ENCODE measurements at places on chromosomes 7 and 10.
A peak's percentile ranks its signal among the peaks of the same experiment; 100 is the strongest.

DNA sequence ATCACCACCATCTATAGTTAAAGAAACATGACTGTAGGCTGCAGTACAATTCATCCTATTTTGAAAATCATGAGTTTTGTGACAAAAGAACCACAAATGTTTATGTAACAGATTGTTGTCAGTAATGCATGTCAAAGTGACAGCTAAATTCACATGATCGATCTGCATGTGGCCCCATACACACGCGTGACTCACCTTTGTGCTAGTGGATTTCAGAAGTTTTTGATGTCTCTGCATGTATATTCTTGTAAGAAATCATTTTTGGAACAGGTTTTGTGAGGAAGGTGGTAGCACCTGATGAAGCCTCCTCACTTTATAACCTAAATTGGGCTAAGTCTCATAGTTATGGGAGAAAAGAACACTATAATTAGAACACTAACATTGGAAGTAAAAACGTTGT, 17.1 kb downstream of the RNF32 start:
- no peak for DNase-seq

GRCh38 chr10:132607961-132608495, 70.4 kb downstream of the INPP5A start:
- DNase-seq = no peak

DNA sequence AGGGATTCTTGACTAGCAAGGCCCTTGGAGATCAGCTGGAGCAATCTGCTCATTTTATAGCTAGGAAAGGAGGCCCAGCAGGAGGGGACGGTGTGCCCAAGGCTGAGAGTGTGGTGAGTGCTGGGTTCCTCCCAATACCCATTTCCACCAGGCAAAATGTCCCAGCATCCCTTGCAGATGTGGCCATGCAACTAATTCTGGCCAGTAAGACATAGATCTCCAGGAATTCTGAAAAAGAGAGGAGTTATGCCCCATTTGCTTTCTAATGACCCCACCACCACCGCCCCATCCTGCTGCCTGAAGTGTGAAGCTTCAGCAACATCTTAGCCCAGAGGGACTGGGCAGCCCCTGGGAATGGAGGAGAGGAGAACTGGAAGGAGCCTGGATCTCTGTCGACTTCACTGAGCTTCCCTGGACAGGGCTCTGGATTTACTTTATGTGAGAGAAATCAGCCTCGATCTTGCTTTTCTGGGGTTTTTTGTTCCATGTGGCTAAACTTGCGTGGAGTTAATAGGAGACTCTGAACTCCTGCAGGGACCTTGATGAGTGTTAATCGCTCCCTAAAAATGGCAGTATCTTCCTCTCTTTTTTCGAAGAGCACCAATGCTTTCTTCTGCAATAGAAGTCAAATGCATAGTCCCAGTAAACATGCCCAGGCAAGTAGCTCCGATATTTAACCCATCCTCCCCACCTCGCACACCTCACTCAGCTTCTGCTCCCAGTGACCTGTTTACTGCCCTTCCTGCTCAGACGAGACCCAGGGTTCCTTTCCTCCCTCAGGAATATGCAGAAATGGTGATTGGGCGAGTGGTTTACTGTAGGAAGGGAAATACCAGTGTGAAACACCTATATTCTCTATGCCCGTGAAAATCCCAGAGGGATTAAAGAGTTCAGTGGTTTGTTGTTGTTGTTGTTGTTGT, 127.5 kb upstream of the GPR26 start:
- DNase-seq = no peak

DNA sequence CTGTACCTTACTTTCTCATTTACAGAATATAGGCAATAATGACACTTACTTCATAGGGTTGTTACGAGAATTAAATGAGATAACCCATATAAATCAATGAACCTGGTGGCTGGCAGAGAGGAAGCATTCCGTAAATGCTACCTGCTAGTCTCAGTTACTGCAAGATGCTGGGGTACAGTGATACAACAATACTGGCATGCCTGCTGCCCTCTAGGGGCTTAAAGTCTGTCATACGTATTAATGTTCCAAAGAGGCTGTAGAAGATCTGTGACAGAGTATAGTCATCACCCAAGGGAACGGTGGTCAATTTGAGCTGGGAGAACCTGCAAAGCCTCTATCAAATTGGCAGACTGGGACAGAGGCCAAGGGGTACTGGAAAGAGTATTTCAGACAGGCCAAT, 421.5 kb downstream of the GPAM start:
- no peak for DNase-seq

DNA sequence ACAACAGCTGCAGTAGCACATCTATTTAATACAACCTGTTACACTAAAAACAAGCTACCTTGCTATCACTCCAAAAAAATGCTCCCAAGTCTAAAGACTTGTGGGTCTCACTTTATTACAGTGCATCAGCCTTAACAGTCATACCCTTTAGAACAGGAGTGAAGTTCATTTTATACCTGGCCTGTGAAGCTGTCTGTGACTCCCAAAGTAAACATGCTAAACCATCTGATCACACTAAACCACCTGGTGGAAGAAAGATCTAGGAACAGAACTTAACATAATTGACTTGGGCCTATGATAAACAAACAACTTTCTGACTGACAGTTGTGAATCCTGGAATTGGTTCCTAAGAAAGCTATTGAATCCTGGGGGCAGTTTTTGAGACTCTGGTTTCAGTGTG, 80.9 kb upstream of the ATP6V0A4 start:
- DNase-seq = no peak

GRCh38 chr10:131021246-131021895, 290.1 kb downstream of the TCERG1L start:
- no peak for DNase-seq

DNA sequence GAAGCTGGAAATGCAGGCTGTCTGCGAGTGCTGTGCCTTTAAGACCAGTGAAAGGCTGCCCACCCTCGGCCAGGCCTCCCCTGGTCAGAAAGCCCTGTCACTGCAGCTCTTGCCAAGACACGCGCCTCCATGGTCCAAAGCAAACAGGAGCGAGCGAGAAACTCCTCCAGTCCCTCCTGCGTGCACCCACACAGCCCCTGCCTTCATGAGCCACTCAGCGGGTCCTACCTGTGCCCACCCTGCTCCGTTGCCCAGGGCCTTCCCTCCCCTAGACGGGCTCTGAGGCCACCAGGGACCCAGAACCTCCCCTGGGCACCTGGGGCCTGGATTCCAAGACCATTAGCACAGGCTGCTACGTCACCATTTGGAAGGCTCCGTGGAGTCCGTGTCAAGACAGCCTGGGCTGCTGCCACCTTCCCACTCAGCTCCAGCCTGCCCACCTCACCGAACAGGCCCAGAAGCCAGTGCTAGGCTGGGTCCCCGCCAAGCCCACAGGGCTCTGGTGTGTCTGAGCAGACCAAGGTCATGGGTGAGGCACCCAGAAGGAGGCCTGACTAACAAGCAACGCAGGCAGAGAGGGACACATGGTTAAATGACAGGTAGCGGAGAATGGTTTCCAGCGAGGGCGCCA, 144.5 kb downstream of the NEURL1 start:
- DNase-seq = no peak

DNA sequence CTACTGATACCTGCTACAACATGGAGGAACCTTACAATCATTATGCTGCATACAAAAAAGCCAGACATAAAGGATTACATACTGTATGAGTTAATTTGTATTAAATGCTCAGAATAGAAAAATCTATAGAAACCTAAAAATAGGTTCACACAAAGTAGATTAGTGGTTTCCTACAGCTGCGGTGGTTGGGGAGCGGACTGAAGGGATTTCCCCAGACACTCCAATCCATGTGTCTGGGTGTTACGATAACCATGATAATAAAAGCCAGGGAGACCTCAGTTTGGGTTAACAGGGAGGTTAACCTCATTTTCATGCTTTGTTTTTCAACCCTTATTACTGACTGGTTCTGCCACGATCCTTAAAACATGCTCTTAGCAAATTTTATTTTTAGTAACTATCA, 355.9 kb downstream of the KCNMA1 start:
- no peak for DNase-seq

DNA sequence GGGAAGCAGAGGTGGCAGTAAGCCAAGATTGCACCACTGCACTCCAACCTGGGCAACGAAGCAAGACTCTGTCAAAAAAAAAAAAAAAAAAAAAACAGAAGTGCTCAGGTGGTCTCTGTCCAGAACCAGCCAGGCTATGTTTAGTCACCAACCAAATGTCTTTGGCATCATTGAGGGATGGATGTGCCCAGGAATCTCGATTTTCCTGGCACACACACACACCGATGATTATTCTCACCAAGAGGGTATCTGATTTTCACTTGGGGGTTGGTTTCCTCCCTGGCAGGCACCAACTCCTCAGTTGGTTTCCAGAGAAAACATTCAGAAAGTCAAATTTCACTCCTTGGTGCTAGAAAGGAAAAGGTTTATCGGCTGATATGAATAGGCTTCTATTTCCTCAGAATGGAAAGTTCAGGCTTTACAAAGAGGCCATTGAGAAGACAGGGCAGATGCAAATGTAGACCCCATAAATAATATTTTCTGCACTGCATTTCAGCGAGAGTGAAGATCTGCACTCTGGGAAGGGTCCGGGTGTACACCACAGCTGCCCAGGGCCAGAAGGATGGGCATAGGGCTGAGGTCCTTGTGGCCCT, 154.8 kb downstream of the TNS3 start:
- no peak for DNase-seq

GRCh38 chr10:35040760-35041501, 49.2 kb downstream of the CUL2 start:
- DNase-seq = no peak

- DNase-seq = no peak
Measured at GRCh38 chr10:88582806-88583583, at the start of gene RNLS. Gene RNLS, minus strand, starts transcription at chr10:88583318.

- DNase-seq = no peak
Measured at GRCh38 chr7:107939573-107940489, 48.8 kb downstream of the DLD start.

GRCh38 chr7:25361863-25362262, 133.6 kb upstream of the NPVF start:
- DNase-seq = no peak

DNA sequence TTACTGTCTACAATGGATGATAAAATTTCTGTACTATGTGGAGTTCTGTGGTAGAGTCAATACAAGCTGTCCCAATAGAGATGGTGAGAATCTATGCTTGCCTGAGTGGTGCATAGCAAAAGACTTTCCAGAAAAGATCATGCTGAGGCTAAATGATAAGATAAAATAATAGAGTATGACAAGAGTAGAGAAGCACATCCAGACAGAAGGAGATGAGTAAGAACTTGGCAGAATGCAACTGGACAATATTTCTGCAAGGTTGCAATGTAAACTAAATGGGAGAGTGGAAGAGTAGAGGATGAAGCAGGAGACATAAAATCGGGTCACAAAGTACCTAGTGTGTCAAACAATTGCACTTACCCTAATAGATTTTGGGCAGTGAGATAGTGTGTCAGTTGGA, 347.6 kb downstream of the MDFIC start:
- DNase-seq = no peak

GRCh38 chr7:144869082-144869481, 33.2 kb upstream of the TPK1 start:
- no peak for DNase-seq

DNA sequence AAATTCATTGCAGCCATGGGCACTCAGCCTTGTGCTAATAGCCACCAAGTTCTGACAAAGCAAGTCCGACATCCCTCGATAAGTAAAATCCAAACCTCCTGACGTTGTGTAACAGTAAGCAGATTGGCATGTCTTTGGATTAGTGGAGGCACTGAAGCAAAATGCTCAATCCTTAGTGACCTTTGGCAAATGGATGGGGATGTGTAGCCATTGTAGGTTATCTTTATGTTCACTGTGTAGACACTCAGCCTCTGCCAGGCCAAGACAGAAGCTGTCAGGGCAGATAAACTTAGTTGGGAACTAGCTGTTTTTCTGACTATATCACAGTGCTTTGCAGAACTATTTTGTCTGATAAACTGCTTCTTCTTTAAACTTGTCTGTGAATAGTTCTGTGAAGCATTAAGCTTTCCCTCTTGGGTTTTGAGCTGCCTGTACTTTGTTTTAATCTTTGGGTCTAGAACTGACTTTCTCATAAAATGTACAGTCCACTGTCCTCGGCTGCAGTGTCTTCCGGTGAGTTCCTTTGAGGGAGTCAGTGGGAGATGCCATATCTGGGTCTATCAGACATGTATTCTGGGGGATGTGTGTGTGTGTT, 220.8 kb downstream of the LRMDA start:
- DNase-seq = no peak

DNA sequence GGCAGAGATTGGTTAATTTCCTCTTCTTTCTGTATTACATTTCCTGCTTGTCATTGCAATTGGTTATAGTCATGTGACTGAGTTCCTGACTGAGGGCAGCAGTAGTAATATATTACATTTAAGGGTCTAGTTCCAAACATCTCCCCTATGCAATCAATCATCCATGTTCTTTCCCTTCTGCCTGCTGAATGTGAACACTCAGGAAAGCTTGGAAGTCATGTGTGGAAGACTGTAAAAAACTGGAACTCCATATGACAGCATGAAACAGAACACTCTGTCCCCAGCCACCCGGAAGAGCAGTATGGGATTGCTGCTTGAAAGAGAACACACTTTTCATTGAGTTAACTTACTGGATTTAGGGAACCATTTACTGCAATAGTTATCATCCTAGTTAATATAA, 459.7 kb upstream of the SEMA3A start:
- DNase-seq = no peak

DNA sequence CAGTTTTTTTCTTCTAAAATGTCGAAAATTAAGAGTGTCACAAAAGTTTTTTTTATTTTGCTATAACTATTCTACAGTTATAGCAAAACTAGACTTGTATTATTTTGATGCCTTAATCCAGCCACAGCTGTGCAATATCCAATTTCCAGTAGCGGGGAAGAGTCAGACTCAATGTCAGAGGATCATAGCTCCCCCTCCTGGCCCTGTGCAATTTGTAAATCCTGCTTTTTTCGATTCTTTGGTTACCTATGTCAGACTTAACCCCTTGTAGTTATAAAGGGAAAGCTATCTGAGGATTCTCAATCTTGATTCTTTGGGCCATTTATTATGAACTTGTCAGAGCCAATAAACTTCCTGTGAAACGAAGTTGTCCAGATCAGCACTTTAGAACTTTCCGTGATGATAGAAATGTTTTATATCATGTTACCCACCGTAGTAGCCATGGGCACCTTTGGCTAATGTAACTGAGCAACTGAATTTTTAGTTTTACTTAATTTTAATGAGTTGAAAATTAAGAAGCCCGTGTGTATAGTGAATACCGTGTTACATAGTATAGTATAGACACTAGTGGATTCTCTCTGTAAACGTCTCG, 87.7 kb upstream of the PRKCQ start:
- DNase-seq = peak; percentile 15

GRCh38 chr10:78783753-78784152, 285.0 kb upstream of the ZMIZ1 start:
- no peak for DNase-seq

DNA sequence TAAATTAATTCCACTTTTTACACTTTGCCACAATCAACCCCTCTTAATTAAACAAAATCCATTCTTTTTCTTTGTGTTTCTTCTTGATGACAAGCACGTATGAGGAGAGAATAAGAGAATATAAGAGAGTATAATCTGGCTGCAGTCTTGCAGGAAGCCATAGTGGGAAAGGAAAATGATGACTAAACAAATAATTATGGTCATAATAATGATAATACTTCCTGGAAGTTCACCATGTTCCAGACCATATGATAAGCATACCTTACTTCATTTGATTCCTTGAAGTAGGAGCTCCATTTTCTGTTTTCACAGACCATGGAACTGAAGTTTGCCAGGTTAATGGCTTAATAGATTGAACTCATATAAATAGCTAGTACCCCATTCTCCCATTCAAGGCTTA, 237.8 kb downstream of the SEMA3D start:
- DNase-seq = no peak

- no peak for DNase-seq
Measured at GRCh38 chr10:58030208-58030607, 237.5 kb downstream of the IPMK start.

Measured in NT2/D1 (cell line).